ENCODE measurements at places on chromosomes 13 and 19. TPM values are rescaled to one million over a fixed set of nuclear protein-coding genes. Genes with fewer than 3 reads are reported as not detected.
A peak's percentile ranks its signal among the peaks of the same experiment; 100 is the strongest.

LILRB2 gene
- 0.11 TPM for total RNA-seq

LGI4 gene
- total RNA-seq: 59.3 TPM

DNA sequence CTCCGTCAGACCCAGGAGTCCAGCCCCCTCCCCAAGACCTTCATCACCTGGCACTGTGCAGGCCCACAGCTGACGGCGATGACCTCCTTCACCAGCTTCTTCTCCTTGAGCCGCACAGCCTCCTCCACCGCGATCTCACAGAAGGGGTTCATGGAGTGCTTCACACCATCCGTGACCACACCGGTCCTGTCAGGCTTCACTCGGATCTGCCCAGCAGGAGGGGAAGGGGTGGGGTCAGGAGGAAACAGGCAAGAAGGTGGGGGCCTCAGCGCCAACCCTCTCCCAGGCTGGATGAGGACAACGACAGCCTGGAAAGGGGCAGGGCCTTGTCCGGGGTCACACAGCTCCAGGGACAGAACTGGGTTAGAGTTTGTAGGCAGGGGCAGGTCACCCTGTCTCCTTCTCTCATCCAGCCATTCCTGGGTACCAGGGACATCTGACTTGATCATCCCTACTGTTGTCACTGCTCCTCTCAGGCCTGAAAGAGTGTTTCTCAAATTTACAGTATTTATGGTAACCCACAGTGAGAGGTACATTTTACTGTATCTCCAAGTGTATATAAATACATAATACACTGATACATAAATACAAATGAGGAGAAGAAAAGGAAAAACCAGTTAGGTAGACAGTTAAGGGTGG lies 12.0 kb downstream of the ETFB start:
- no peak for DNase-seq
- no peaks in the 10 kb centered on the region for H3K27me3 ChIP-seq
- peaks cover 26% of the 10 kb centered on the region for H3K36me3 ChIP-seq
- H3K4me3 ChIP-seq: no peak overlapping the region

GRCh38 chr13:76086729-76087128 lies 450.6 kb downstream of the LMO7 start:
- no peak for DNase-seq
- no peak overlapping the region for H3K4me3 ChIP-seq
- no peak overlapping the region for H3K27ac ChIP-seq
- no peaks in the 10 kb centered on the region for H3K4me1 ChIP-seq

- H3K27ac ChIP-seq: peak overlapping the region; percentile 89
- no peaks in the 10 kb centered on the region for H3K4me1 ChIP-seq
- peak; percentile 71 for DNase-seq
- H3K36me3 ChIP-seq: peaks cover 12% of the 10 kb centered on the region
- peak overlapping the region; percentile 45 for H3K4me3 ChIP-seq
Observed at GRCh38 chr19:49362929-49363267, 682 bp upstream of the TEAD2 start.

GRCh38 chr19:41352609-41353465 lies 885 bp downstream of the TGFB1 start:
- H3K27me3 ChIP-seq: no peaks in the 10 kb centered on the region
- peak; percentile 83 for DNase-seq
- peak overlapping the region; percentile 93 for H3K27ac ChIP-seq
- H3K4me3 ChIP-seq: peak overlapping the region; percentile 66
- no peaks in the 10 kb centered on the region for H3K36me3 ChIP-seq

DNA sequence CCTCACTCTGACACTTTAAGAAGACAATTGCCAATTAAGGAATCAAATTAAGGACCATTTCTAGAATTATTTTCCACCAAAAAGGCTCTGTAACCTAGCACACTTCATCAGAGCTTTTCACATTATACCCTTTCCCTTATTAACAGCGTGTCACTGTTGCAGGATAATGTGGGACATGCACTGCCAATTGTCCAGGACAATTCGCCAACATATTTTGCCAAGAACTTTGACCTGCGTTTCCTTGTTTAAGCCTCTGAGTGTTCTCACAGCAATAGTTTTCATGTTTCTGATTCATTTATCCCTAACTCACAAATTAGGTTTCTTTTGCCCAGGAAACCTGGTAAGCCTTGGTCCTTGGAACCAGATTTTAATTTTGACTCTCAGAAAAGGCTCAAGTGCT lies 13.3 kb downstream of the COL4A1 start:
- peak; percentile 61 for DNase-seq
- peaks cover 9% of the 10 kb centered on the region for H3K4me1 ChIP-seq
- no peak overlapping the region for H3K4me3 ChIP-seq
- H3K27me3 ChIP-seq: no peaks in the 10 kb centered on the region
